Mammary epithelial cell (primary cell): ENCODE measurements at places on chromosomes 7 and 10.
A peak's percentile ranks its signal among the peaks of the same experiment; 100 is the strongest.

DNA sequence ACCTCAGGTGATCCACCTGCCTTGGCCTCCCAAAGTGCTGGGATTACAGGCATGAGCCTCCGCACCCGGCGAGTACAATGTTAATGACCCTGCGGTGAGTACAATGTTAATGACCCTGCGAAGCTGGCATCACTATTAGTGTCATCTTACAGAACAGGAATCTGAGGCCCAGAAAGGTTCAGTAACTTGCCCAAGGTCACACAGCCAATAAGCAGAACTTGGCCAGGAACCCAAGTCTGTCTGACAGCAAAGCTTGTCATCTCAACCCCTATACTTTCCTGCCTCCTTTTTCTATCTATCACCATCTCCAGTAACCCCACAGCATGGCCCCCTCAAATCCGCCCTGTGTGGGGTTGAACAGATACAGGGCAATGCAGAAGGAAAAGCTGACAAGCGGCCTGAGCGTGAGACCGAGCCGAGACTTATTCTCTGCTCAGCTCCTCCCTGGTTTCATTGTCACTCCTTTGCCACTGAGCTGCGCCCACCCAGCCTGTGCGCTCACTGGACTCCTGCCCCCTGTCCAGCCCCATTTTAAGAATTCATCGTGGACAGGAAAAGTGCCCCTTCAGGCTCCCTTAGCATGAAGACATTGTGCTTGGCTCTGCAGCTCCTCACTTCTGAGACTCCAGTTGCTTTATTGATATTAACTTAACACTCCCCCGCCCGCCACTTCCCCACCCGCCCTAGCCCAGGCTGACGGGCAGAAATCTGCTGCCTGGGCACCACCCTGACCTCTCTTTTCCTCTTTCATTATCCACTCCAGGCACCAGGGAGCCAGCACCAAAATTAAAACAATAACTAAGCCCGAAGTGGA lies 58.1 kb upstream of the LBX1 start:
- DNase-seq: no peak

DNA sequence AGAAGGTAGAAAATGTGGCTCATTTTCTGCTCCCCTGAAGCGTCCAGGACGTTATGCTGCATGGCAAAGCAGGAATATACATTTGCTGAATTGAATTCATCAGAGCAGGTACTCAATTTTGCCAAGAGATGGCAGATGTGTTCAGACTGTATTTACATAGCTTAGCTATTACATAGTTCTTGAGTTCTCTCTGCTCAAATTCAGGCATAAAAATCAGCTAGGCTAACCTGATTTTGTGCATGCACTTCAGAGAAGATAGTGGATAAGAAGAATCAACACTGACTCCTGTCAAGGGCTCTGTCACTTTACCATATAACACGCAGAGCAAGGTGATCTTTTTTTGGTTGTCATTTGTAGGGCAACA lies 209.2 kb upstream of the FAM3C start:
- peak; percentile 46 for DNase-seq

GRCh38 chr10:47133871-47134570 lies 166.0 kb upstream of the GDF10 start:
- no peak for DNase-seq

DNA sequence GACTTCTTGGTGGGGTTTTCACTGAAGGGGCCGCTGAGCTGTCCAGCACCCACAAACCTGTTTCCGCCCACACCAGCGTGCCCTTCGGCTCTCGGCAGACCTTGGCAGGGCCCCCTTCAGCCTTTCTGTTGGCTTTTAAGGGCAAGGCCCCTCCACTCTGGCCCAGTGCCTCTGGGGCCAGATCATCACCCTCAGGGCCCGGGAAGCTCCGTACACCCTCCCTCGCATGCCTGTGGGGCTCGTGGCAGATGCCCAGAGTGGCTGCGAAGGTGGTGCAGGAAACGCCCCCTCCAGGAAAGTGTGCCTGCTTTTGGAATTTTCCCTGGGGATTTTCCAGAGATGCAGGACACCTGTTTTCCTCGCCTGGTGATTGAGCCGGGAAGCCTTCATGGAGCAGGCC lies 7.0 kb downstream of the LHPP start:
- no peak for DNase-seq

DNA sequence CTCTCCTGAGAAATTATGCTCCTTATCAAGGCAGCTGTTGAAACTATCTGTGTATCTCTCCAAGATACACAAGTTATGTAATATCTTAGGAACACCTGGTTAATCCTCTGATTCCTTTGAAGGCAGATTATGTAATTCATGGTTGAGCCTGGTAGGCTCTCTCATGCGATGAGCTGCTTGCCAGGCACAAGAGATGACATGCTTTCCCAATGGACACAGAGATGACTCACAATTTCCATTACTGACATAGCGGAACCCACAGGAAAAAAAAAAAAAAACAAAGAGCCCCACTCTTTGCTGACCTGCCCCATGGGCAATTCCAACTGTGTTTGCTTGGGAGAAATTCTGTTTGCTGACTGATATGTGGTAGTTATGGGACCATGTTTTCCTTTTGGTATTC lies 736.4 kb upstream of the PHF14 start:
- peak; percentile 2 for DNase-seq

- DNase-seq: no peak
Observed at GRCh38 chr7:98994046-98994944, 116.0 kb downstream of the TRRAP start.

GRCh38 chr7:134153493-134154136 lies 26.5 kb downstream of the LRGUK start:
- DNase-seq: no peak

- no peak for DNase-seq
Observed at GRCh38 chr10:598415-599170, 90.9 kb downstream of the DIP2C start.
